Activated CD4-positive, CD25-positive, alpha-beta regulatory T cell treated with anti-CD3 and anti-CD28 coated beads, Interleukin-2, amount 50 U/mL, for 24 hours (primary cell): ENCODE measurements at places on chromosomes 1 and 21.
A peak's percentile ranks its signal among the peaks of the same experiment; 100 is the strongest.

- no peak for ATAC-seq
These were observed 159.9 kb downstream of the ZBTB18 start for GRCh38 chr1:244210884-244211558.

DNA sequence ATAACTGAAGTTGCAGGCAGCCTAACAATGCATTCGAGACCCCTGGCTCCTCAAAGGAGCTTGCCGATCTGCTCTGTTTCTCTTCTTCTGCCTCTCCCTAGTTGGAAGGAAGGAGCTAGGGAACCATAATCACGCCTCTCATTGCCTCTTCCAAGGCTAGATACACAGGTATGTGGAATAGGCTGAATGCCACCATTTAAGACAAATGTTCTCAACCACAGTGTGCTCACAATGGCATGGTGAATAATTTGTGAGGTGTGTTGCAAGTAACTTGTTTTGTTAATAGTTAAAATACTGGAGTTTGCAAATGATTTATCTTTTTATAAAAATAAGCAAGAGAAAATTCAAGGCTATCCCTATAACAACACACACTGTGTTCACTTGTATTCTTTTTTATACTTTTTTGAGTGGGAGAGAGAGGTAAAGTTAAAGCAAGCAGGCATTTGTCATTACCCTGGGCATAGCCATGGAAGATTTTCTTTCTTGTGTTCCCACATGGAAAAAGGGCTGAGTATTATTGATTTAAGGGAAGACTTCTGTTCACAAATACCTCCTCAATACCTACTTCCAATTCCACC is 45.4 kb upstream of the SYT6 start:
- no peak for ATAC-seq

- peak; percentile 98 for ATAC-seq
These were observed 106.7 kb downstream of the CAMTA1 start for GRCh38 chr1:6891781-6892579.

- ATAC-seq = peak; percentile 5
These were observed 13.3 kb downstream of the PMF1 start for GRCh38 chr1:156226116-156226538.

DNA sequence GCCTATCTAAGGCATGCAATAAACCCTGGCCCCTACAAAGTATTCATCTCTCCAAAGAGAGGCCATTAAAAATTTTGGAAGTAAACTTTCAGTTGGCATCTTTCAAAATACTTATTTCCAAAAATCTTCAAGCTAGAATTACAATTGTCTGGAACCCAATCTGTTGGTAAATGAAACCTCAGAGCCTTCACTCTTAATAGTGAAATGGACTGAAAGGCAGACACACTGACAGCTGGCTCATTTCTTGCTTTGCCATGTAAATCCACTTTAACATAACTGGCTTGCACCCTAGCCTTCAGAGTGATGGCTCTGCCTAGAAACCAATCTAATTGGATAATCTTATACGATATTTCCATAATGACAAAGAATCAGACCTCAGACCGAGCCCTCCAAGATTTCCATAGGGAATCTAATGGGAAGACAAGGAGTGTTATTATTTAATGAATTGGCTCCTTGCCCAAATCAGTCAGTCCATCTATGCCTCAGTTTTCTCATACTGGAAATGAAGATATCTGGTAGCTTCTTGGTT is 9.2 kb upstream of the PALMD start:
- ATAC-seq = no peak

DNA sequence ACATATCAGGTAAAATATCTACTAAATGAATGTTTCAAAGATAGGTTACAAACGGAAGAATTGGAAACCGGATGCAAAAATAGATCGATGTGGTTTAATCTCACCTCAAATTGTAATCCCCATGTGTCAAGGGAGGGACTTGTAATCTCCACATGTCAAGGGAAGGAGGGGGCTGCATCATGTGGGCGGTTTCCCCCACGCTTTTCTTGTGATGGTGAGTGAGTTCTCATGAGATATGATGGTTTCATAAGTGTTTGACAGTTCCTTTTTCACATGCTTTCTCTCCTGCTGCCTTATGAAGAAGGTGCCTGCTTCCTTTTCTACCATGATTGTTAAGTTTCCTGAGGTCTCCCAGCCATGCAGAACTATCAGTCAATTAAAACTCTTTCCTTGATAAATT is 408.7 kb upstream of the TMPRSS15 start:
- no peak for ATAC-seq

DNA sequence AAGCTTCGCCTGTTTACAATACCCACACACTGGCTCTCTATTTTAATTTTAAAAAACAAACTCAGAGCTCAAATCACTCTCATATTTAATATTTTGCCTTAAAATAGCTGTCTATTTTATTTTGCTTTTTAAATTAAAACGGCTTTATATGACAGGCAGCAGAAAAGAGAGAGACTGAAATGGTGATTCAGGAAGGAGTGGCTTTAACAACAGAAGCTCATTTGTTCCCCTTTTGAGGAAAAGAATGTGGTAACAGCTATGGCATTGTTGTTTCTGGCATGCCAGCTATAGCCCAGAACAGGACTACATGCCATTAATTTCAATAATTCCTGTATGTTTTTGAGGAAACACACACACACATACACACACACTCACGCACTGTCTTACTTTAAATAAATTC is 234.2 kb upstream of the PTBP2 start:
- ATAC-seq = no peak
